ENCODE measurements at places on chromosomes 4 and X. TPM values are rescaled to one million over a fixed set of nuclear protein-coding genes. Genes with fewer than 3 reads are reported as not detected.

The AFM gene
- total RNA-seq, result not detected

DNA sequence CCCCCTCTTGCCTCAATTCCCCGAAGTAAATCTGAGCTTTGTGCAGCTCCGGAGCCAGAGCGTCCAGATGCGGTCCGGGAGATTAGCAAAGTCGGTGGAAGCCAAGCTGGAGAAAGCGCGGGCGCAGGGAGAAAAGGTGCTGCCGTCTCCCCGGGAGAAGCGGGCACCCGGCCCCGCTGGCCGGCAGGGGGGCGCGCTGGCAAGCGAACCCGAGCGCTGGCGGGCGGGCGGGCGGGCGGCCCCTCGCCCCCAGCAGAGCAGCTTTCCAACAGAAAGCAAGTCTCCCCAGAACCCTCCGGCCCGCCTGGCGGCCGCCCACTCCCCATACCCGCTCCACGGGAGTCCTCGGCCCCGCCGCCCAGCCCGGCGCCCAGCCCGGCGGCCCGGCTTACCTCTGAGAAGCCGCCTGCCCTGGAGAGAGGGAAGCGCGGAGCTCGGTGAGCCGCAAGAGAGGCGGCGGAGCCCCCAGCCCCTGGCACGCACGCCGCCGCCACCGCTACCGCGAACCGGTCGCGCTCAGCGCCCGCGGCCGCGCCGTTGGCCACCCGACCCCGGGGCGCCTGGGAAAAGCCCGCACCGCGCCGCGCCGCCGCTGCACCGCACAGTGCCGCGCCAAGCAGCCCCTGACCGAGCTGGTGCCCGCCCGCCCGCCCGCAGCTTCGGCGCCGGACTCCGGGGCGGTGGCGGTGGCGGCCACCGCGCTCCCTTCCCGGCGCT is 529 bp upstream of the CITED1 start:
- no peak for DNase-seq

GRCh38 chrX:122091571-122091970 is 1044.2 kb downstream of the GLUD2 start:
- DNase-seq, result no peak

GRCh38 chr4:80187677-80188076 is 9.6 kb upstream of the PRDM8 start:
- DNase-seq, result no peak
